Renal pelvis (tissue), 12 donors: ENCODE measurements at places on chromosomes 3 and 15.

DNA sequence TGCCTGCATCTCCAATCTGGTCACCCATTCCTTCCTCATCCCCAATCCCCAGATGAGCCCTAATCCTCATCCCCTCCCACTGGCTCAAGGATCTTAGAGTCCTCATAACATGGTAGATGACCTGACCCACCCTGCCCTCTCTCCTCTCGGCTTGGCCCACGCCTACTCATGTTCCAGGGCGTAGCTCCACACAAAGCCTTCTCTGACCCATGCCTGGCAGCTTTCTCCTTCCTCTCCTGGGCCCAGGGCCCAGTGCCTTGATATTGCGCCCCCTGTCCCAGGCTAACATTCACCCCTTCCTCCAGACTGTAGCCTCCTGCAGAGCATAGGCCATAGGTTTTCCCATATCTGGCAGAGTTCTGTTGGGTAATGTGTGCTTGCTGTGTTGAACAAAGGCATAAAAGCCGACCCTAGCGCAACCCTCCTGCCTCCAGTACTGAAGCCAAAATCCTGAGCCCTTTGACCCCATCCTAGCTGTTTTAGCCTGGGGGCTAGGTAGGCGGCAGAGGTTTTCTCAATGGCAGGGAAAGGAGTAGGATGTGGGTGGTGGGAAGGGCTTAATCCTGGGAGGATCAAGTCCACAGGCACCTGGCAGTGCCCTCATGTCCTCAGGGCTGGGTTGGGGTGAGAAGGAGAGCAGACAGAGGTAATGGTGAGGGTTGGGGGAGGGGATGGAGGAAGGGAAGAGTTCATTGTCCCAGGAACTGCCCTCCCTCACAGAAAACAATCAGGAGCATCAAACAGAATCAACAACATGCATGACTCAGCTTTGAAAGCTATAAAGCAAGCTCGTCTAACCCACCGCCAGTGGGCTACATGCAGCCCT, 35.5 kb downstream of the MESD start:
- DNase-seq: no peak

DNA sequence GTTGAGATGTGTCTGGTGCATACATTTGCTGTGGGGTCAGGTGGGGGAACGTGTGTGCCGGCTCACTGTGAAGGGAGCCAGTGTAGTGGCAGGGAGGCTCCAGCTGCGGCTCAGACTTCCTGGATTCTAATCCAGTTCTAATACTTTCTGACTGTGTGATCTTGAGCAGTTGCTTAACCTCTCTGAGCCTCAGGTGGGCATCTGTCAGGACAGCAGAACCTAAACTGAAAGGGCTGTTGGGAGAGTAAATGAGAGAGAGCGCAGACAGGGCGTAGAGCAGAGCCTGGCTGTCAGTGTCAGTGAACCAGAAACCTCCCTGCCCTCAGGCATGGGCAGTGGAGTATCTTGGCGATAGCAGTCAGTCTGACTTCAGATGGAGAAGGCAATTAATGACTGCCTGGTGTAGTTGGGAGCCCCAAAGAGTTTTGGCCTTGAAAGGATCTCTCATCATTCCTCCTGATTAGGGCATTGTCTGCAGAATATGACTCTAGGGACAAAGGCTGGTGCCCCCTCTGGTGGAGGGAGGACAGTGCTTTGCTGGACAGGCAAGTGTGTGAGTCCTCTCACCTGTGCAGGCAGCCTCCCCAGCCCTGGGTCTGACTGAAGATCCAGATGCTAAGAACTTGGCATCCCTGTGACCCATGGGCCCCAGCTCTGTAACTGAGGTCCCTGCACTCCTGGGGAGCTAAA, 9.6 kb downstream of the KBTBD13 start:
- no peak for DNase-seq

DNA sequence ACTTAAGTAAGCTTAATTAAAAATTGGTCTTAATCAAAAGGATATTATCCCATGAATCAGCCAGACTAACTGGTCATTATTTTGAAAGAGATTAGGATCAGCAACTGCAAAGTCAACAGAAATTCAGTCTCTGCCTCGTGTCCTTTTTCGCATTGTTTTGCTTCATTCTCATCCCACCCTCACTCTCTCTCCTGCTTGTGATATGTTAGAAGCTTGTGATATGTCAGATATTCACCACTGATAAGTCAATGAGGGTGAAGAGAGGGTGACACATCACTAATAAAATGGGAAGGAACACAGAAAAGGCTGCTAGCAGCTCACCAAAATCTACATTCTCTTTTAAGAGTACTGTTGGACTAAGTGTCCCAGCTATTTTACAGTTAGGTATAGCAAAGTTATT, 146.1 kb downstream of the SUCNR1 start:
- no peak for DNase-seq

GRCh38 chr15:99509686-99510461, 55.9 kb upstream of the MEF2A start:
- DNase-seq: no peak

- DNase-seq: no peak
These were observed 49.3 kb downstream of the FGF7 start for GRCh38 chr15:49472338-49472737.

- DNase-seq: no peak
These were observed 58.3 kb upstream of the MYZAP start for GRCh38 chr15:57533448-57533799.

- DNase-seq: no peak
These were observed 18.8 kb downstream of the HEMK1 start for GRCh38 chr3:50587806-50588758.

- no peak for DNase-seq
These were observed 52.5 kb upstream of the AMOTL2 start for GRCh38 chr3:134426660-134427181.

GRCh38 chr15:49621887-49622286, 1.0 kb downstream of the DTWD1 start:
- DNase-seq: no peak

GRCh38 chr15:92449476-92449875, 55.8 kb downstream of the ST8SIA2 start:
- no peak for DNase-seq

GRCh38 chr15:87881026-87881425, 375.5 kb downstream of the NTRK3 start:
- no peak for DNase-seq

GRCh38 chr3:52606373-52607085, 70.1 kb downstream of the UQCC5 start:
- no peak for DNase-seq

DNA sequence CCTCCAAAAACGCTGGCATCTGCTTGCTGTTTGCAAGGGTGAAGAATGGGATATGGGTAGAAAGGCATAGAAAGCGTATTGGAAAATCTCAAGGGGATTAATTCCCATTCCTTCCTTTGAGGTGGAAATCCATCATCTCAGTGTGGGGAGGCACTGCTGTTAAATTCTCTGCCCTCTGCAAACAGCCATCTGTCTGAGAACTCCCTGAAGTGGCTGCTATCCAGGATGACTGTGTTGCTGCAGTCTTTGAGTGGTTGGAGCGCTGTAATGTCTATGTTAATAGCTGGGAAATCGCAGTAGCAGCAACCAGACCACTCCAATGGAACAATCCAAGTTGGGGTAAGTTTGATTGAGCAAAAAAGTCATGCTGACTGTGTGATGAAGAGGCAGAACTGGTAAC, 625.9 kb downstream of the NLGN1 start:
- no peak for DNase-seq

DNA sequence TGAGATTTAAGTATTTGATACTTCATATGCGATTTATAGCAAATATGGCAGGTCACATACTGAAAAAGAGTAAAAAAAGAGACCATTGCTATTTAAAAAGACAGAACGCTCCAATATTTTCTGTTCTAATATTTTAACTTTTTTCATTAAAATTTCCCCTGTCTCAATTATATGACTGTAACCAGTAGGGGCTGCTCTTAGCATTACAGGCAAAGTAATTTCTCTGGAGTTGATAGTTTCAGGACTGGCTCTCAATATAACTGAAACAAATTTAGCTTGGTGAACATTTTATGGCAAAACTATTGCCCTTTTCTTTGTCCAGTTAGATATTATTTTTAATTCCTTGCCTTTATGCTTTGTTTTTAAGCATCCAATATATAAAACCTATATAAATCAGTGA, 286.3 kb upstream of the ROBO2 start:
- DNase-seq: peak; percentile 29

DNA sequence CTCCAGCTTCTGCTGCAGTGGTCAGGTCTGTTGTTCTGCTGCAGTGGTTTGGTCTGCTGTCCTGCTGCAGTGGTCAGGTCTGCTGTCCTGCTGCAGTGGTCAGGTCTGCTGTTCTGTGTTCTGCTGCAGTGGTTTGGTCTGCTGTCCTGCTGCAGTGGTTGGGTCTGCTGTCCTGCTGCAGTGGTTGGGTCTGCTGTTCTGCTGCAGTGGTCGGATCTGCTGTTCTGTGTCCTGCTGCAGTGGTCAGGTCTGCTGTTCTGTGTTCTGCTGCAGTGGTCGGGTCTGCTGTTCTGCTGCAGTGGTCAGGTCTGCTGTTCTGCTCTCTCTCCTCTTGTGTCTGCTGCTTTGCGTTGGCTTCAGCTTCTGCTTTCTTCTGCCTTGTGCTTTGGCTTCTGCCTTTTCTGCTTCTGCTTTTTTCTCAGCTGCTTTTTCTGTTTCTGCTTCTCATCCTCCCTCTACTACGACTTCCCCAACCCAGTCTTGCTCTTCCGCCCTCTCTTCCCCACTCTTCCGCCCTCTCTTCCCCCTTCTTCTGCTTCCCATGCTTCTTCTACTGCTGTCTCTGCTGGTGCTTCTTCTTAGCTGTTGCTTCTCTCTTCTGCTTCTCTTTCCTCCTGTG, 50.7 kb downstream of the FAM43A start:
- DNase-seq: no peak

- DNase-seq: no peak
These were observed 215.3 kb downstream of the CPNE4 start for GRCh38 chr3:131819381-131820055.

GRCh38 chr15:50883903-50884302, 24.6 kb upstream of the AP4E1 start:
- no peak for DNase-seq

DNA sequence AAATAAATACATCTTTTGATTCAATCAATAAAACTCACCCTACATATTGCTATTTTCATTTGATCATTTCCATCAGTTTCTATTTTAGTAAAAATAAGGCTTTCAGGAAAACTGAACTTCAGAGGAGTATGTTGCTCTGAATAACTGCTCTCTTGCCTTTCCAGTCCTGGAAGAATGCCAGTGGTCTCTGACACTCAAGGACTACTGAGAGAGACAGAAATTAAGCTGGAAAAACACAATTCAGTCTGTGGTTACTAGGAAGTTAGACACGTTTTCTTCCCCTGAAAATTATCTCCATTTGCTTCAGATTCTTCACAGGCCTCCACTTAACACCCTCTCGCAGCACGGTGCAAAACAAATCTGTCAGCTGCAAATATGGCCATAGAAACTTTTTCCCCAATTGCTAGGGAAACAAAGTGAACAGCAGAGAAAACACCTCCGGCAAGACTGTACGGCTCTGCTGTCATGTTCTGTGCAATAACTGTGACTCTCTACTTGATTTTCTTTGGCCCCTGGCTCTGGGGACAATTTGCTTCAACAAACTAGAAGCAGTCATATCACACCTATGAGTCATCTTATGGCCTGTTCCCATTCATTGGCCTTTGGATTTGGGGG, 353.0 kb downstream of the MAGI1 start:
- DNase-seq: peak; percentile 50

DNA sequence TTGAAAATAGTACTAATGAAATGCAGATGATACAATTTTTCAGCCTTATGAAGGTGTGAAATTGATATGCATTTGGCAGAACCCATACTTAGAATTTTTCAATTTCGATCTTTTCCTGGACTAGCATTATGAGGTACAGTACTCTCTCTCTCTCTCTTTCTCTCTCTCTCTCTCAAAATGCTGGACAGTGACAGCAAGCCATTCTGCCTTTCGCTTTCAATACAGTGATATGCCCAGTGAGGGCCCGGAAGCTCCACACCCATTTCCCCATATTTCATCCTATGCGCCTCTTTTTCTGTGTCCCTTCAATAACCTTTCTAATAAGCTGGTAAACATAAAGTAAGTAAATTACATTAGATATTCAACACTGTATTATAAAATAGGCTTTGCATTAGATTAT, 595.0 kb upstream of the UBE2E2 start:
- no peak for DNase-seq

GRCh38 chr3:11509173-11510000, 134.3 kb downstream of the VGLL4 start:
- no peak for DNase-seq

- no peak for DNase-seq
These were observed 701 bp upstream of the TIPARP start for GRCh38 chr3:156673732-156674045.

- DNase-seq: no peak
These were observed 50.8 kb downstream of the RBMS3 start for GRCh38 chr3:29331456-29332194.

DNA sequence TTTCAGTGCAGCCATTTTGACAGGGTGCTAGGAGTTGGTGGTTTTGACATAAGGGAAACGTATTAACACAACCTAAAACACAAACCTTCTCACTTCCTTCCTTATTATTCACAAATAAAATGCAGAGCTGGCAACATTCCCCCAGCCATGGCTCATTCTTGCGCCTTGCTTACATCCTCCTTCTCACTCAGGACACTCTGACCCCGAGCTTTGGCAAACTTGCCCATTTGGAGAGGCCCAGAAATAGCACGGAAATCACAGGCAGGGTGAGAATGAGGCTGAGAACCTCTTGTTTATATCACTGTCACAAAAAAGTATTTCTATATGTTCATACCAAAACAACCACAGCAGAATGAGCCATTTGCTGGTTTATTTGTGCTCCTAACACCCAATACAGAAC, 244.3 kb downstream of the NTRK3 start:
- no peak for DNase-seq

GRCh38 chr3:135965506-135966270, at the start of gene PPP2R3A:
Gene PPP2R3A, plus strand, starts transcription at chr3:135965728. Its CDS starts 35,771 bp downstream, at chr3:136001499.
- peak; percentile 84 for DNase-seq

DNA sequence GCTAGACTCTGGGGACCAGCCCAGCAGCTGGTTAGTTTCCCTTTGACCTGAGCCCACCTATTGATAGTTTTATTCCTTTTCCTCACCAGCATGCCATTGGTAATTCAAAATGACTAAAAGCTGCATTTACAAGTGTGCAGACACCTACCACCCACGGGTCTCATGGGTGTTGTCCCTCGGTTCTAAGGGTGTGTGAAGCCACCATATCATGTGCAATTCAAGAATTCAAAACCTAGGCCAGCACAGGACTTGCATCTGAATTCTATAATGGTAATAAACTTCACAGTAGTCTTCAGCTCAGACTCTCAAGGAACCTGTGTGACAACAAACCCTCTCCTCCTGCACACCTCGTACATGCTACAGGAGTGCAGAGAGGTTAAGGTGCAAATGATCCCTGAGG, 55.3 kb downstream of the NTRK3 start:
- no peak for DNase-seq

DNA sequence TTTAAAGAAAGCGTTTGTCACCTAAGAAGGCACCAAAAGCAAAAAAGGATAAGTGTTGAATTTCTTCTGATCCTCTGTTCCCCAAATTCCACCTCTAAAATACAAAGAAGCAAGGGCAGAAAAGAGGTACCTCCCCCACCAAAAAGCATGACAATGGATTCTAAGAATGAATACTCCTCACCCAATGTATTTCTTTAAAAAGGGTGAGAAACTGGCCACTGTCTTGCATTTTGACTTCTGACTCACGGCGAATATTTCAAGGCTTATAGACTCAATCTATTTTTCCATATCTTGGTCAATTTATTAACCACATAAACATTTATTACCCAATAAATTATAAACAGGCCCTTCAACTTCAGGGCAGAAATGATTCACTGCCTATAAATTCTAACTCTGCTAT, 131.1 kb downstream of the NR1I2 start:
- DNase-seq: no peak

- DNase-seq: no peak
These were observed 170.3 kb upstream of the SLC24A5 start for GRCh38 chr15:47950447-47950846.

- DNase-seq: peak; percentile 47
These were observed 125.8 kb downstream of the TNIK start for GRCh38 chr3:171334465-171334811.

- DNase-seq: no peak
These were observed 261.8 kb upstream of the CBLB start for GRCh38 chr3:106130384-106131198.
